ENCODE measurements at places on chromosomes 3 and 15. TPM values are rescaled to one million over a fixed set of nuclear protein-coding genes. Genes with fewer than 3 reads are reported as not detected.

NSUN3 gene
- total RNA-seq: 14.0 TPM

SERPINI2 gene
- not detected for total RNA-seq

CHL1 gene
- total RNA-seq: not detected

IL1RAP gene
- 15.3 TPM for total RNA-seq

PEAK1 gene
- total RNA-seq: 15.5 TPM

GNAT1 gene
- not detected for total RNA-seq

SPATA12 gene
- total RNA-seq: not detected

PSTPIP1 gene
- total RNA-seq: 92.1 TPM

SIDT1 gene
- total RNA-seq: 6.0 TPM

RAD51 gene
- 31.0 TPM for total RNA-seq

CCR5 gene
- total RNA-seq: 2.2 TPM

GNB5 gene
- total RNA-seq: 10.0 TPM

RBP2 gene
- not detected for total RNA-seq

TSEN2 gene
- 35.9 TPM for total RNA-seq

ADAMTS9 gene
- 0.08 TPM for total RNA-seq

DMXL2 gene
- 3.0 TPM for total RNA-seq

LEO1 gene
- 30.8 TPM for total RNA-seq

TIMP4 gene
- total RNA-seq: not detected

Data from activated T-cell treated with anti-CD3 and anti-CD28 coated beads, Interleukin-2, amount 50 U/mL, for 4 hours (primary cell).